ENCODE measurements at places on chromosomes 6 and 20. TPM values are rescaled to one million over a fixed set of nuclear protein-coding genes. Genes with fewer than 3 reads are reported as not detected.

The SLC22A2 gene
- not detected for total RNA-seq

DNA sequence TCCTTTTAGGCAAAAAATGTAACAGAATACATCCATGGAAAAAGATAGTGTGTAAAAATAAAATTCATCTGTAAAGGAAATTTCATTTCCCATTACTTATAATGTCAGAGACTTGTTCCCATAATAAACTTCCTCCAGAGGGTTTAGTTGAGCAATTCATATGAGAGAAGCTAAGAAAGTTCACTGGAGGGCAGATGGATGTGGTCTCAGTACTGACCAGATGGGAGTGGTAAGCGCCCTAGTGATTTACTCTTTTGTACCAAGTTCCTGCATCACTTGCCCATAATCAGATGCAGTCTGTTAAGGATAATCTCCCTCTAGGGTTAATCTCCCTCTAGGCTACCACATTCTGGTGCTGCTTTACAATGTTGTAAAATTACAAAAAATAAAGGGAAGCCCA lies 61.7 kb downstream of the ESF1 start:
- no peak for DNase-seq

The ZBTB9 gene
- 9.0 TPM for total RNA-seq

DNA sequence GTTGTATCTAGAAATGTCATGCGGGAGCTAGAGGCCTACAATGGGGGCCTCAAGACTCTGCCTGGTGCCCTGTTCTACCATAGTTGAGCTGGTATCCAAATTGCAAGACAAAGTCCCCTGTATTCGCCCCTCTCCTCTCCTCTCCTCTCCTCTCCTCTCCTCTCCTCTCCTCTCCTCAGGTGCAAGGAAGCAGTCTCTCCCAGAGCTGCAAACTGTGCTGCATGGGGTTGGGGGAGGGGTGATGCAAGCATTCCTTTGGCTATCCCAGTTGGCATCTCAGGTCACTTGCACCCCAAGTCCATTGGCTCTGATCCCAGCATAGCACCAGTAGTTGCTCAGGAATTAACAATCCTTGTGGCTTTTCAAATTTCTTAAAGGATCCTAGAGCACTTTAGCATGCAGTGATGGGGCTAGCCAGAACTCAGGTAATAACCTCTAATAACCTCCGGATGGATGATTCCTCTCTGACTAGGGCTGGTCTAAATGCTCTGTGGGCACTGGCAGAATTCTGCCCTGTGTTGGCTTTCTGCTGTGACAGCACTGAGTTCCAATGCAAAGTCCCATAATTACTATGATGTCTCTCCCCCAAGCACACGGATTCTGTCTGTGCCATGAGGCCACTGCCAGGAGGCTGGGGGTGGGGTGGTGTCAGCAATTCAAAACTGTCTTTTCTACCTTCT lies 35.3 kb downstream of the TAF11 start:
- DNase-seq: no peak

GRCh38 chr6:17673543-17674254 lies 33.0 kb downstream of the NUP153 start:
- DNase-seq: no peak

GRCh38 chr6:55898342-55898741 lies 23.0 kb upstream of the BMP5 start:
- DNase-seq: no peak
